ENCODE measurements at places on chromosomes 12 and 14.

GRCh38 chr14:61677479-61677878, 17.8 kb upstream of the HIF1A start:
- no peak for DNase-seq

DNA sequence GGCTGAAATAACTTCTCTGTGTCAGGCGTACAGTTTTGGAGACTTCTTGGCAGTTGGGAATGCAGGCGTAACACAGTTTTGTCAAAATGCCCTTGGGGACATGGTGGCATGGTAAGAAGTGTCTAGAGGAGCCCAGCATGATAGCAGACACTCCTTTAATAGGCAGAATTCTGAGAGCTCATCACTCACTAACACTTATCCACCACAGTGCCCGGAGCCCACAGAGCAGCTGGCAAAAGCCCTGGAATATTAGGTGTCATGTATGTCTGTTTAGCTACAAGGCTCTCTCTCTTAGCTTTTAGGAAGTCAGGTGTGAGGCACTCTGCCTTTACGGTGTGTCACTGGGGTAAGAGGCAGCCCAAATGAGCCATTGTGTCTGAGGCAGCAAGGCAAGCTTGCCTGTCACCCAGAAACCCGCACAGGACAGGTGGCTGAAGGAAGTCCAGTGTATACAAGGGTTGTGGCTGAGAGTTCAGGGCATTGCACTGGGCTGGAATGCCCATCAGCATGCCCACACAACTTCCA, 96.3 kb downstream of the ESRRB start:
- no peak for DNase-seq

DNA sequence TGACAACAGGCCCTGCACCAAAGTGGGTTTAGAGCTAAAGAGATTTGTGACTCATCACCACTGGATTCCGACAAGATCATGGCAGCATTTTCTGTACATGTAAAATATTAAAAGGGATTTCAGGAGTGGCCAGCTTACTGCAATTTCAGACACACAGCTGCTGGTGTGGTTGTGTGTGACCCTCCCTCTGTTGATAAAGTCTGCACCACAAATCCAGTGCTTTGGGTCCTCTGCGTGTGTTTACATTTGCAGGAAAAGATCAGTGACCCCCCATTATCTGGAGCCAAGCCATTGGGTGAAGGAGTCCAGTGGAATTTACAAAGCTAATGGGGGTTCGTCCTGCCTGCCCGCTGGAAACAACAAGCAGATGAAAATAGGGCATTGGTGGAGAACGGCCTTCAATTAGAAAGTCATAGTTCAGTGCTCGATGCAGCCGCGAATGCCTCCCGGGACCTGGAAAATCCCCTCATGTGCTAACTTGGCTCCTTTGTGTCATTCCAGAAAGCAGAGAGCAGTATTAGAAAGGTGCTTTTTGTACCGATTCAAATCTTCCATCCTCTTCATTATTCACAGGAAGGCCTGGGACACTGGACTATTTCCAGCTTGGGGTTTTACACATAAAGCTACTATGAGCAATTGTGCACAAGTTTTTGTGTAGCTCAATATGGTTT, 188.5 kb upstream of the TMEM132C start:
- DNase-seq = no peak

DNA sequence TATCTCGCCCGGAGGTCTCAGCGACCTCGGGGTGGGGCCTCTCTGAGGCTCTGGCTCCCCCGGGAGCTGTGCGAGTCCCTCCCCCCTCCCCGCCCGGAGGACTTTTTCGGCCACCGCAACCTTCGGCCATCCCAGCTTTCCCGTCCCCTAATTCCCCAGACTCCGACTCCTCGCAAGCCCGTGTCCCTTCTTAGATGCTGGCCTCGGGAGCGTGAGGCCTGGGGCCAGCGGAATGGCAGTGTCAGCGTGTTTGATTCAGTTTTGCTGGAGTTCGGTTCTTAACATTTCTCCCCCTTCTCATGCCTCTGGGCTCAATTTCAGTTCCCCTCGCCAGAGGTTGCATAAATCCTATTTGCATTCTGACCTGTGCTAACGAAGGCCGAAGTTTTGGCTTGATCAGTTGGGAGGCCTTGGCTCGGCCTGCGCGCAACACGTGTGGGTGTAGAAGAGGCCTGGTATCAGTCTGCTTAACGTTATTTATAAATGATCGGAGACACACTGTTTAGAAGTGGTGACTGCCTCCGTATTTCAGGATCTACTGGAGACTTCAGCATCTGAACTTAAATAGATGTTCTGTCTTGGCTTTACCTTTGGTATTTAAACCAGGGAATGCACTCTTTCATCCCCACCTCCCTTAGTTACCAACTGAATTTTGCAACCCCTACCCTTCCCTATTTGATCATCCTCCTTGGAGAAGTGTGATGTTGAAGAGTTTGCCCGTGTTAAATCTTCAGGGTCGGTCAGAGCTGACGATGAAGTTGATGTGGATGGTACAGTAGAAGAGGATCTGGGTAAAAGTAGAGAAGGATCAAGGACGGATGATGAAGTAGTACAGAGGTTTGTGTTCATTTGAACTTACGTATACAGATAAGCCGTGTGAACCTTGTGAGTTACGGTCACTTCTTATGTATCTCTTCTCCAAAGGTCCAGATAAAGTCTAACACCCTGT, 851 bp downstream of the HSP90B1 start:
- no peak for DNase-seq

- DNase-seq = no peak
Measured at GRCh38 chr14:75537071-75537470, 14.8 kb downstream of the BATF start.

DNA sequence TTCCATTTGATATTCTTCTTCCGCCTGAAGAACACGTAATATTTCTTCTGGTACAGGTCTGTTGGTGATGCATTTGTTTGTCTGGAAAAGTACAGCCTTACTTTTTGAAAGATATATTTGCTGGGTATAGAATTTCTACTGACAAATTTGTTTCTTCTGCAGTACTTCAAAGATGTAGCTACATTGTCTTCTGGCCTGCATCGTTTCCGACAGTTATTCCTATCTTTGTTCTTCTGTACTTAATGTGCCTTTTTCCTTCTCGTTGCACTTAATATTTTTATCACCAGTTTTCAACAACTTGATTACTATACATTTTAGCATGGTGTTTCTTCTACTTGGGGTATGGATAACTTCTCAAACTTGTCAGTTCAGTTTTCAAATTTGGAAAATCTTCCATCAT, 47.1 kb downstream of the SENP1 start:
- DNase-seq = no peak

GRCh38 chr14:44309331-44309730, 197.8 kb downstream of the FSCB start:
- no peak for DNase-seq

GRCh38 chr14:102203382-102203781, 63.7 kb downstream of the WDR20 start:
- DNase-seq = no peak

GRCh38 chr12:132227782-132228475, 83.7 kb downstream of the NOC4L start:
- DNase-seq = no peak

DNA sequence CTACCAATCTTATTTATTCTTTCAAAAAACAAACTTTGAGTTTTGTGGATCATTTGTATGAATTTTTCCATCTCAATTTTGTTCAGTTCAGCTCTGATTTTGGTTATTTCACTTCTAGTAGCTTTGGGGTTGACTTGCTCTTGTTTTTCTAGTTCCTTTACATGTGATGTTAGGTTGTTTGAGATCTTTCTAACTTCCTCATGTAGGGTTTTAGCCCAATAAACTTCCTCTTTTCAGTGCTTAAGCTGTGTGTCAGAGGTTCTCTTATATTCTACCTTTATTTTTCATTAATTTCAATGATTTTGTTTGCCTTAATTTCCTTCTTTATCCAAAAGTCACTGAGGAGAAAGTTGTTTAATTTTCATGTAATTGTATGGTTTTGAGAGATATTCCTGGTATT, 860.4 kb upstream of the FBXO33 start:
- DNase-seq = no peak

- DNase-seq = peak; percentile 53
Measured at GRCh38 chr14:75711796-75712211, 50.8 kb downstream of the TTLL5 start.

GRCh38 chr14:105700622-105701288, 174.4 kb downstream of the TMEM121 start:
- DNase-seq = peak; percentile 37

GRCh38 chr14:28083389-28083788, 683.2 kb upstream of the FOXG1 start:
- DNase-seq = no peak

DNA sequence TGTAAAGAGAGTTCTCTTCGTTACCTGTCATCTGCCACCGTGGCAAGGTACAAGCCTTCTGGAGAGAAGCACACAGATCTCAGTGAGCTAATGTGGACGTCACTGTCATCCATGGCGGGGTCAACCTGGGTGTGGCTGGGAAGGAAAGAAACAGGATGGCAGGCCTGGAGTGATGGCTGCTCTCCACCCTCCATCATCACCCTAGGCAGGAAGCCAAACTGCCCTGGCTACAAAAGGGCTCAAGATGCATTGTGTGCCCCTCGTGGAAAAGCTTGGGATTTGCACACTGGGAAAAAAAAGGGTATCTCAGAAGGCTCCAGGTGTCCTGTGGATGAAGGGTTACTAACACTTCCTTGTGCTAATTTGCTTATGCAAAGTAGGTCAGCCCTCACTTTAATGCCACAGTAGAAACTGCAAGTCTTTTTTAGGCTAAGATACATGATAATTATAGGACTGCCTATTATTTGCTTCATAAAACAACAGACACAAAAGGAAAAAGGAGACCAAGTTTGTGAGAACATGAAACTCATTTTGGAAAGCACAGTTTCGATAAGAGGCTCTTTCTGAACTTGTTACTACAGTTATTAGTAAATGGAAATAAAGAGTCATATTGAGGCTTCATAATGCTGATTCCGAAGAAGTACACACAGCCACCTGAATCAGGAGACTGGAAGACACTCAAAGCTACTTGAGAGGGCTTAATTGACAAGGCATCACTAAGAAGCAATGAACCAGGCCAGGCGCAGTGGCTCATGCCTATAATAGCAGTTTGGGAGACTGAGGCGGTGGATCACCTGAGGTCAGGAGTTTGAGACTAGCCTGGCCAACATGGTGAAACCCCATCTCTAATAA, 18.9 kb downstream of the RFC5 start:
- no peak for DNase-seq

DNA sequence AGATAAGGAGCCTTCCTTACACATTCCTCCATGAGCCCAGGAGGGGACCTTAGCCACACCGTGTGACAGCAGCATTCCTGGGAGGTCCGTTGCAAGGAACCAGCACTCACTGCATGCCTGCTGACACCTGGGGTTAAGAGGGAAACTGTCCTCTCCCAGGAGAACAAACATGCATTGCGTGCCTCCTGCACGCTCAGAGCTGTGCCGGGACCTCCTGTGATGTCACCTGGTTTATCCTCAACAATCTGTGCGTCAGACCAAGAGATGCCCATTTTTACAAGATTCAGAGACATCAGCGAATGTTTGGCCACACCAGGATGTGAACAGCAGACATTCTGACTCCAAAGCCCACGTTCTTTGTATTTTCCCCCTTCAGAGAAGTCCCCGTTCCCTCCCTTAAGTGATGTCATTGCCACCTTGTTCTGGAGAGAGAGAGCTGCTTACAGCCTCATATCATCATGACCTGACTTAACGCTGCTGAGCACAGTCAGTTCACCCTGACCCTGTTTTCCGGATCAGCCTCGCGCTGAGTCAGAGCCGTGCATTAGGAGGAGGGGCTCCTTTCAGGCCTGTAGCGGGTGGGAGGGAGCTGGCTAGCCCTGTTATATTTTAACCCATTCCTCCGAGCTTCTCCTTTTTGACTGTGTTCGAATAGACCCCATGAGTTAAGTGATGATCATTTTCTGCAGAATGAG, 36.2 kb downstream of the TMEM120B start:
- no peak for DNase-seq

- DNase-seq = no peak
Measured at GRCh38 chr12:90129366-90130030, 420.9 kb upstream of the ATP2B1 start.

GRCh38 chr14:68757618-68758081, 35.2 kb downstream of the ZFP36L1 start:
- DNase-seq = peak; percentile 65

- no peak for DNase-seq
Measured at GRCh38 chr12:114166362-114166761, 200.2 kb upstream of the RBM19 start.

GRCh38 chr12:131836714-131837397, 8.7 kb downstream of the MMP17 start:
- DNase-seq = no peak

DNA sequence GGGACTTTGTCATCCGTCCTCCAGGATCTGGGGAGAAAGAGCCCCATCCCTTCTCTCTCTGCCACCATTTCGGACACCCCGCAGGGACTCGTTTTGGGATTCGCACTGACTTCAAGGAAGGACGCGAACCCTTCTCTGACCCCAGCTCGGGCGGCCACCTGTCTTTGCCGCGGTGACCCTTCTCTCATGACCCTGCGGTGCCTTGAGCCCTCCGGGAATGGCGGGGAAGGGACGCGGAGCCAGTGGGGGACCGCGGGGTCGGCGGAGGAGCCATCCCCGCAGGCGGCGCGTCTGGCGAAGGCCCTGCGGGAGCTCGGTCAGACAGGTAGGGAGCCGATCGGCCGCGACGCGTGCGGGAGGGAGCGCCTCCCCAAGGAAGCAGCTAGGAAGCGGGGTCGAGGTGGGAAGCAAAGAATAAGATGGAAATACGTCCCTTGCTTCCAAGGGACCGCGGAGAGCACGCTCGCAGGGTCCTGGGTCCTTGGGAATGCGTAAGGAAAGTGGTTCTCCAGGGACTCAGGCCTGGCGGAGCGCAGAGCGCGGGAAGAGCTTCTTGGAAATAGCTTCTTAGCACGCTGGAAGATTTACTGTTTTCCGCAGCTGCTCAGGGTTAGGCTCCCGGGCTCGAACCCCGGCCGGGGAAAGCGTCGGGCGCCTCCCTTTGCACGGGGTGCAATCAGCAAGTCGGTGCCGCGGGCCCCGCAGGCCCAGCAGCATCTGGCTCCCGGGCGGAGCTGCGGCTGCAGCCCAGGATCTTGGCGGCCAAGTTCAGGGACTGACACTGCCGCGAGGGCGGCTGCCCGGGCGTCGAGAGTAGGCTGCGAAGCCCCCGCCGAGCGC, 457 bp downstream of the SOCS2 start:
- DNase-seq = no peak

- no peak for DNase-seq
Measured at GRCh38 chr12:48979602-48980388, 1.7 kb downstream of the WNT1 start.

GRCh38 chr14:59961518-59962062, 41.6 kb downstream of the LRRC9 start:
- no peak for DNase-seq

DNA sequence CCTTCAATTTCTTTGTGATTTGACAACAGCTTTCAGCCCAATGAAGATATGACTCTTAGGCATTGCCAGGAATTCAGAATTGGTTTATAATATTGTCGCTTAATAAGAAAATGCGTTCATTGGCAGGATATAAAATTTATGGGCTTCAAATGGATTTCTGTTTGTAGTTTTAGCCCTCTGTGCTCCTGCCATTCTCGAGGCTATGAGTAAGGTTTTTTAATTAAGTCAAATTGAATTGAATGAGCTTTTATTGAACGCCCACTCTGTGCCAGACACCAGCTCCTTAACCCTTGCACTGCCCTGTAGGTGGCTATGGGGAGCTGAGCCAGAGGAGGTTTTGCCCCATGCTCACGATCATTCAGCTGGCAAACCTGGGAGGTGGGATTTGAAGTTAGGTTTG, 115.1 kb downstream of the SLC25A47 start:
- DNase-seq = no peak

GRCh38 chr12:55112378-55112875, 13.8 kb upstream of the OR9K2 start:
- DNase-seq = no peak

All from ascending aorta (tissue), 2 donors.